ENCODE measurements at places on chromosomes 12 and 14.

DNA sequence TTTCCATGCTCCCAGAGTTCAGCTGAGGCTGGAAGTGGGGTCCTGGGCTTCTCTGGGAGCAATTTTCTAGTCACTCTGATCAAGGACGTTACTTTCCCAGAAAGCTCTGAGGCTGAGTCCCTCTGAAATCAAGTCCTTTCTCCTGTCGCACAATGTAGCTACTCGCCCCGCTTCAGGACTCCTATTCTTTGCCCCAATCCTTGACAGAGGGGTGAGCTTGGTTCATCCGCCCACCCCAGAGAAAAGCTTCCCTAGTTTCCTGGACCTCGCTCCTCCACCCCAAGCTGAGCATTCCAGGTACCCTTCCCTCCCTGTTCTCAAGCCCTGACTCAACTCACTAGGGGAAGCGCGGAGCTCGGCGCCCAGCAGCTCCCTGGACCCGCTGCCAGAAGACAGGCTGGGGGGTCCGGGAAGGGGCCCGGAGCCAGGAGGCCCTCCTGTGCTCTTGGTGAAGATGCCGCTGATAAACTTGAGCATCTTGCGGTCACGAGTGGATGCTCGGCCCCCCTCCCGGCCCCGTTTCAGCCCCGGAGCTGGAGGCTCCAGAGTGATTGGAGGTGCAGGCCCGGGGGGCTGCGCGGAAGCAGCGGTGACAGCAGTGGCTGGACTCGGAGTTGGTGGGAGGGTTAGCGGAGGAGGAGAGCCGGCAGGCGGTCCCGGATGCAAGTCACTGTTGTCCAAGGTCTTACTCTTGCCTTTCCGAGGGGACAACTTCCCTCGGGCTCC is 1.6 kb downstream of the AGAP2 start:
- no peak for DNase-seq

GRCh38 chr12:21818627-21819026 is 44.1 kb upstream of the KCNJ8 start:
- DNase-seq, result no peak

DNA sequence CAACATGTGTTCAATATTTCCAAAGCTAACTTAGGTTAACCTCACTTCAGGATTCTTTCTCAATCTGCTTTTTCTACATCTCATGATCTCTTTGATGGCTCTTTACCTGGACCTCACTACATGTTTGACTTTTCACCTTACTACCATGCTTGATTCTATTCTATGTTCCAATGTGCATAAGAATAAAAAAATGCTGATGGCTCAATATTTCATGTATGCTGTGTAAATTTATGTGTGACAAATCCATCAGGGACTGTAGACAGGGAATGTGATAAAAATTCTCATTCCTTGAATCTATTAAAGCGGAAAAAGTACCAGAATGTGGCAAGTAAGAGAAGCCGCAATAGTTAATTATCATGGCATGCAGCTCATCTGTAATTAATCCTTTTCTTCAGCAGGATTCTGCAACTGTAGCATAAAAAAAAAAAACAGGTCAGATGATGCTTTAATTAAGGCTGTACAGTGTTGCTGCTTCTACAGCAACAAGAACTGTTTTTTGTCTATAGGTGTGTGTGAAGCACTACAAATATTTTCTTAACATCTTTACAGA is 276.9 kb upstream of the PRKD1 start:
- no peak for DNase-seq

- no peak for DNase-seq
Observed at GRCh38 chr14:84036840-84037239, 1493.1 kb upstream of the FLRT2 start.

DNA sequence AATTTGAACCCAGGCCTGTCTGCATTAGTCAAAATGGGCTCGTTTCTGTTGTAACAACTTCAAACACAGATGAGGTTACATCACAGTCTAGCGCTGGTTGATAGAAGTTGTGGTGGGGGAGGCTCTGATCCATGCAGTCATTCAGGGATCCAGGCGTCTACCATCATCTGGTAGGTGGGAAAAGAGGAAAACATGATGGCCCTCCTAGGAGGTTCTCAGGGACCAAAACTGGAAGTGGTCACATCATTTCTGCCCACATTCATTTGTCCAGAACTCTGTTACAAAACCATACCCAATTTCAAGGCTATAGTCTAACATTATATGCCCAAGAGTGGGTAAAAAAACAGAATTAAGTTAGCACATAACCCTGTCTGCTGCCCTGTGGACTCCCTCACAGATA is 135.1 kb downstream of the PHETA1 start:
- no peak for DNase-seq

DNA sequence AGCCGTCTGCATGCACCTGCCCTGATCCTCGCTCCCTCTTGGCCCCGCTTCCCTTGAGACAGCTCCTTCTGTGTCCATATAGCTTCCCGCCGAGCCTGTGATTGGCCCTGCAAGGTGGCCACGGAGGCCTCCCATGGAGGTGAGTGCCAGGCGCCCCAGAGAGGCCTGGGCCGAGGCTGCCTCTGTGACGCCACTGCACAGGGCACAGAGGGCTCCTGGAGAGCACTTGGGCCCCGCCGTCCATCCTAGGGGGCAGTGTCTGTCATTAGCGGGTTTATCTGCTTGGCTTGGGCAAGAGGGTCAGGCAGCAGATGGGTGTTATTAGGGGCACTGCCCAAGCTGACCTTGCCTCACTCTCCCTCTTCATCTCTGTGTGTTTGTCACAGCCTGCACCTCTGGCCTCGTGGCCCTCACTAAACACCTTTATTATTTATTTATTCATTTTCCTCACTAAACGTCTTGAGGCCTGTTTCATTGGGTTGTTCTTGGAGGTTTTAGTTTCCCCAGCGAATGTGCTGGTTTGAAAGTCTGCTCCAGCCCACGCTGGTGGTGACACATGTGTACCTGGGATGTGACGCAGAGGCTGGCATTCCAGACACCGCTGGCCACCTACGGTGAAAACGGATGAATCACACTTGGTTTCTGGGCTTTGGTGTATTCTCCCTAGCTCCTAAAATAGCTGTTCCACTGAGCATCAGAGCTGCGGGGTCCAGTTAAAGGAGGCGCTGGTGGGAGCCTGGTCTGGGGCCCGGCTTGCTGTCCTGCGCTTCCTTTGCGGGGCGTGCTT is 5.9 kb downstream of the ZFYVE21 start:
- no peak for DNase-seq

DNA sequence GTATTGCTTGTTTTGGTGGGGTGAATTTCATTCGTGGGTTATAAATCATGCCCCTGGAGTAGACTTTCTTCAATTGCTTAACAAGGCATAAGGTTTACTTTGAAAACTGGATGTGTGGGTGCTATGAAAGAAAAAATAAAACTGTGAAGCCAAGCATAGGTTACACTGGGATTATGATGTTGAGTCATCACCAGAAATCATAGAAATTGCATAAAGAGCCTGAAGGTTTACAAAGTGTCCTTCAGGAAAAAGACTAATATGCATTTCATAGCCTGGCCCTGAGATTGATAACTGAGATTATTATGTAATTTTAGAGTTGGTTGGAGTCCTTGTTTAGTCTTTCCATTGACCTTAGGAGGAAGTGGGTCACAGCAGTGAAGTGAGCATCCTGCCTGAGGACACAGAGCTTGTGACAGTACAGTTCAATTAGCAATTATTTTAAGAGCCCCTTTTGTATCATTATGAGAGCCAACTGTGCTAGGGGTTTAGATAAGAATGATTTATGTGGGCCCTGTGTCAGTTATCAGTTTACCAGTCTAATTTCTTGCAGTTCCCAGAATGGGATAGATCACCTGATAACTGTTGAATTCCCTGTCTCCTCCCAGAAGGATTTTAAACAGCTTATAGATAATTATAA is 13.6 kb downstream of the LRRK2 start:
- no peak for DNase-seq

GRCh38 chr12:53381731-53382630 is 2.0 kb downstream of the SP1 start:
- no peak for DNase-seq

GRCh38 chr12:116159175-116159574 is 118.3 kb downstream of the MED13L start:
- DNase-seq, result no peak

- no peak for DNase-seq
Observed at GRCh38 chr12:6953442-6954315, 2.5 kb downstream of the PTPN6 start.

DNA sequence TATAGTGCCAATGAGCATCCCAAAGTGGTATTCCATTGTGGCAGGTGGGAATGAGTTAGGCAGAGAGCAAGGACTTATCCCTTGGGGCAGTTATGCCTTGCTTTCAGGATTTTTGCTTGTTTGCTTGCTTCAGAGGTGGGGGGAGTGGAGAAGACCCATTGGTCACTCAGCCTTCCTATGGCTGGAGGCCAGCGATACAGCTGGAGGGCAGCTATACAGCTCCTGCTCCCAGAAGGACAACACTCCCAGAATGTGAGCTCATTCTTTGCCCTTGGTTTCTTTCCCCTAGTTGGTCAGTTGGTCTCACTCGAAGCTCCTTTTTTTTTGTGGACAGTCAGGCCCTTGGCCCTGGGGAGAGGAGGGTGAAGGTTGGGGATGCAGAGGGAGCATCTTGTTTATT is 14.5 kb downstream of the KRT83 start:
- no peak for DNase-seq

- no peak for DNase-seq
Observed at GRCh38 chr12:109588461-109589239, 15.1 kb downstream of the MVK start.

DNA sequence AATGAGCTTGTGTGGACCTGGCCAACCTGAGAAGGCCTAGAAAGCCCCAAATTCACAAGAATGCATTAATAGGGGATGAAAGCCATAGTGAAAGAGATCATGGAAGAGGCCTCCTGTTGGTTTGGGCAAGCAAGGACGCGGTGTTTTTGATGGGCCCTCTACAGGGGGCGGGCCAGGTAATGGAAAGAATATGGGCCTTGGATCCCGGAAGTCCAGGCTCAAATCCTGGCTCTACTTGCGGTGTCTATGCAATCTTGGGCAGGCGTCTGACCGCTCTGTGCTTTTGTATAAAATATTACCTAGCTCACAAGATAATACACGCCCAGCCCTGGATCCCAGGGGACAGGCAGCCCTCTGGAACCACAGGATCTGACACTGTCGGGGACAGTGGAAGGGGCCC is 41.1 kb upstream of the CLMN start:
- DNase-seq, result no peak

DNA sequence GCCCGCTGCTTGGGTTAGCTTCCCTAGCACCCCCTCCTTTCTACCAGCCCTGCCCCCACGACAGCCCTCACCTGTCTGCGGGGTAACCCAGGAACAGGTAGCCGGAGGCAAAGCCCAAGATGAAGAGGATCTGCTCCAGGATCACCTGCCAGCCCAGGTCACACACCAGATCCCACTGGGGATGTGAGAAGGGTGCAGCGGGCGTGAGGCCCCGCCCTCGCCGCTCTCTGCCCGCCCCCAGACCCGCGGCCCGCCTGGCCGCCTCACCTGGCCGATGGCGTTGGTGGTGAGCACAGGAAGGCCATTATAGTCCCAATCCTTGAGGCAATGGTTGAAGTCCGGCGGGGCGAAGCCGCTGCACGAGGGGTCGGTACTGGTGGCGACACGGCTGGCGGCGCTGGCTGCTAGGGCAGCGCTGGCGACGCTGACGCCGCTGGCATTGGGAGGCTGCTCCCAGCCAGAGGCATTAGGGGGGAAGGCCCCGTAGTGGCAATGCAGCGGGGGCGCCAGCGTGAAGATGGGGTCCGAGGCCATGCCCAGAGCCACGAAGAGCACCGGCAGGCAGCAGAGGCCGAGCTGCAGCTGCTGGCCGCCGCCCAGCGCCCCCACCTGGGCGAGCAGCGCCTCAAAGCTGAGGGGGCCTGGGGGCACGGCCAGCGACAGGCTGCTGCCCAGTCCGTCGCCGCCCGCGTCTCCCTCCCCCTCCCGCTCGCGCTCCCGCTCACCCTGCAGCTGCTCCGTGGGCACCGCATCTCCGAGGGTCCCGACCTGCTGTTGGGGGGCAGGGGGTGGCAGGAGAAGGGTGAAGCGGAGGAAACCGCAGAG is 794 bp downstream of the SLC22A17 start:
- DNase-seq, result no peak

- no peak for DNase-seq
Observed at GRCh38 chr12:34291001-34291400, 268.7 kb downstream of the ALG10 start.

DNA sequence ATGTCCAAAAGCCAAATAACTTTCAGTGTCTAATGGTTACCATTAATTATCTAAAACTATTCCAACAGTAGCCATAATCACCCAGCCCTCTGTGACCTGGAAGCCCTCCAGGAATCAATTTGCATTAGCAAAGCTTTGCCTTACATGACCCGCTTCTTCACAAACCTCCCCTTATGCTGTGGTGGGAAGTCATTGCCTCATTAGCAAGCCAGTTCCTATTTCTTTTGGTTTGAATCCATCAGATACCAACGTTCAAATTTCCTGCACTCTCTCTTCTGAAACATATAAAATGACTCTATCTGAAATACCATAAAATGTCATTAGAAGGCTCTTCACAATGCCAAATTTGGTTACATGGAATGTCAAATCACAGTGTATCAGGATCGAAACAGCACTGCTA is 268.3 kb upstream of the PRKD1 start:
- DNase-seq, result no peak

DNA sequence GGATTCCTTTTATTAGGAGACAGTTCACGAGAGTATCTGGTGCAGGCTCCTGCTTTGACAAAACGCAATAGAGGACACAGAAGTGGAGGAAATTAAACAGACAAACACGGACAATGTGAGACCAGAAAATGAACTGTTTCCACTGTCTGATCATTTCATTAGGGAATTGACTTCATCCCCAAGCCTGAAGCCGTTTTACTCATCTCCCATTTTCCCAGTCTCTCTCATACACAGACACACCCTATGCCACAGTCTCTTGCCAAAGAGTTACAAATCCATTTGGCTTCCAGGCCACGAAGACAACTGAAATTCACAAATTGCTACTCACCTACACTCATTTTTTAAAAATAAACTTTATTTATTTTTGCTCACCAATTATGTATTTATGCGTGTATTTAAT is 1087.8 kb upstream of the TMEM132C start:
- no peak for DNase-seq

GRCh38 chr14:74954947-74955228 is 509 bp downstream of the PGF start:
- no peak for DNase-seq

DNA sequence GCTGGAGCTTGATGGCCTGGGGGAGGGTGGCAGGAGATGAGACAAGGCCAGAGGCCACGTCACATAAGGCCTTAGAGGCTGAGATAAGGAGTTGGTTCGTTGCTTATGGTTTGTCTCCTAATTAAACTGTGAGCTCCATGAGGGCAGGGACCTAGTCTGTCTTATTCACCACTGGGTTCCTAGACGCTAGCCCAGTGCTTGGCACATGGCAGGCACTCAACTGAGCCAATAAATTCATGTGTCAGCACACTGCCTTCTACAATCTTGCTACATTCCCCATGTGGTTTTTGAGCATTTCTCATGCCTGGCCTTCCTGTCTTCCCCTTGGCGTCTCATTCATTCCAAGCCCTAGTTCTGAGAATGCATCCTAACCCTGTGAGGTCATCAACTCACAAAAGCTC is 92.5 kb upstream of the MED13L start:
- DNase-seq, result no peak

DNA sequence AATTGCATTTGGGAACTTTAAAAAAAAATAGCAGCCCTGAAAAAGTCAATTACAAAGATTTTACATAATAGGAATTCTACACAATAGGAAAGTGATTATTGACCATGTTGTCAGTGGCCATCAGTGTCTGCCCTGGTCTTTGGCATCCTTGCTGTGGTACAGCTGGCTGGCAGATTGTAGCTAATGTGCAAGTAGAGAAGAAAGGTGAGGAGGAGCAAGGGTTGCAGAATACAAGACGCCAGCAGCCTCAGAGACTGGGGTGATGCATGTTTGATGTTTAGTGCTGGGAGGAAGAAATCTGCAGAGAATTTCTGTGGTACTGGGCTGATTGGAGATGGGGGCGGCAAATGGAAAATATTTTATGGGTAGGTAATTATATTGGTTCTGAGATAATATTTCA is 322.9 kb downstream of the TMEM117 start:
- no peak for DNase-seq
